Globus pallidus (tissue), 1 donor: ENCODE measurements at places on chromosomes 1 and 21.
A peak's percentile ranks its signal among the peaks of the same experiment; 100 is the strongest.

DNA sequence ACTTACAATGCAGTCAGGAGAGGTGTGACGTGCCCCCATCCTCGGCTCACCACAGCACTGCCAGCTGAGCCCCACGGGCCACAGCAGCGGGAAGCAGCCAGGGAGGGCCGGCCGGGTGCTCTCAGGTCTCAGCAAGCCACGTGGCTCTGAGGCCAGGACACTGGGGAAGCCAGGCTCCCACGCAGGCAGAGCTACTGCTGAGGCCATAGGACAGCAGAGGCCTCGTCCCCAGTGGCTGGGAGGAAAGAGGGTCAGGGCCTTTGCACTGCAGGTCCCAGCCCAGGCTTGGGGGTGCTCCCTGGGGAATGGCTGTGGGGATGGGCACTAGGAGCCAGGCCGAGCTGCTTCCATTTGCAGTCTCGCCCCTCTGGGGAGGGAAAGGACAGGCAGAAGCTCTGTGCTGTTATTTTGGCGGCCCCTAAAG lies 5.8 kb downstream of the LRRC47 start:
- no peak for DNase-seq

DNA sequence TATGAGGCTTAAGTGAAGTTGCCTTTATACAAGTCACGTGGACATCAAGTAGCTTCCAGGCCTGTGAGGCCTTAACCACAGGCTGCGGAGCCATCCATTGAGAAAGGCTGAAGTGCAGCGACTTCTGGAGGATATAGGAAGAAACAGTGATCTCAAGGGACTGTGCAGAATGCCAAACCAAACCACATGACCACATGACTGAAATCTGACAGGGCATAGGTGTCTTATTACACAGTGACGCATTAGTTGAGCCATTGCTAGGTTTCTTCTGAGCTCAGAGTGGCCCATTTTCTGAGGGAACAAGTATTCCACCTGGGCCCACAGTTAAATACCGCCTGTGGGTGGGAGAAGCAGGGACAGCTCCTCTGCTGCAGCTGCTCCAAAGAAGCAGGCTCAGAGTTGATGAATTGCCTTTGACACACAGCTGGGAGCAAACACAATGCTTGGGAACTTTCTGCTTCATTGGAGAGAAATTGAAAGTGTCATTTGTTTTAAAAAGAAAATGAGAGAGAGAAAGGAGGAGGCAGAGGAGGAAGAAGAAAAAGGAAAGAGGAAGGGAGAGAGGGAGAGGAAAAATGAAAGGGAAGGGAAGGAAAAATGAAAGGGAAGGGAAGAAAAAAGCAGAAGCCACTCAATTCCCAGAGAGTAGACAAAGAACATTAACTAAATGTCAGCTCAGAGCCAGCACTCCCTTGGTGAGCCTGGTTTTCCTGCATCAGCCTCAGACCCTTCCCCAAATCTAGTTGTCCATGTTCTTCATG lies 94.4 kb downstream of the COLGALT2 start:
- DNase-seq, result peak; percentile 56

DNA sequence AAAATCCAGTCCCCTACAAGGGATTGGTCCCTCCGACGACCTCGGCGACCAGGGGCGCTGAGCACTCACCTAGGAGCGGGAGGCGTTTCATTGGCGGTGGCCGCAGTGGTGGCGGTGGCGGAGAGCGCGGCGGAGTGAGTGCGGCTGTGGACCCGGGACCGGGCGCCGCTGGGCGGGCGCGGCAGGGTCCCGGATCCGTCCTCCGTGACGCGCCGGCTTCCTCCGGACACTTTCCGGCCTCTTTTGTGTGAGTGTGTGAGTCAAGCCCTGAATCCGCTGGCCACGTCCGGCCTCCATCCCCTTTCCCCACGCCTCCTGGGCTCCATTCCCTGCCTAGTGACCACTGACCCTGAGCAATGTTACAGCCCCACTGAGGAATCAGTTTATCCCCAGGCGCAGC lies at the start of gene ADGRL4:
ADGRL4 (minus strand) TSS at position 167 of the 400 bp plus-strand sequence; CDS start at position 91, 76 bp downstream.
- no peak for DNase-seq

GRCh38 chr21:32015461-32016139 lies 142.8 kb downstream of the HUNK start:
- no peak for DNase-seq

DNA sequence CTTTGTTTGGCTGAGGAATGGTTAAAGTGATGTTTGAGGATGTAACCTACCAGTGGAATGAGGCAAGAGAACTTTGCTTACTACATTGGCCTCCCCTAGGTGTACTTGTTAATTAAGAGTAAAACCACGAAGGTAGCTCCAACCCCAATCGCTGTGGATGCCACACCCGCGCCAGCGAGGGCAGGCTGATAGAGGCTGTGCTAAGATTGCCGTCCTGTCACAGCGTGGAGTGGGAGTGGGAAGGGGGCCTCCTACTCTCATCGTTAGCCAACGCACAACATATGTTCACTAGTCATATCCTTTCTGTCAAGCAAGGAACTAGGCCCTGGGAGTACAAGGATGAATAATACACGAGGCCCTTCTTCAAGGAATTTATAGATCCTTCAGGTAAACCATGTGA lies 99.6 kb downstream of the RUNX1 start:
- DNase-seq, result no peak

- no peak for DNase-seq
Observed at GRCh38 chr1:109959974-109960744, 24.4 kb upstream of the AHCYL1 start.

- no peak for DNase-seq
Observed at GRCh38 chr1:88466011-88466410, 218.1 kb upstream of the PKN2 start.

DNA sequence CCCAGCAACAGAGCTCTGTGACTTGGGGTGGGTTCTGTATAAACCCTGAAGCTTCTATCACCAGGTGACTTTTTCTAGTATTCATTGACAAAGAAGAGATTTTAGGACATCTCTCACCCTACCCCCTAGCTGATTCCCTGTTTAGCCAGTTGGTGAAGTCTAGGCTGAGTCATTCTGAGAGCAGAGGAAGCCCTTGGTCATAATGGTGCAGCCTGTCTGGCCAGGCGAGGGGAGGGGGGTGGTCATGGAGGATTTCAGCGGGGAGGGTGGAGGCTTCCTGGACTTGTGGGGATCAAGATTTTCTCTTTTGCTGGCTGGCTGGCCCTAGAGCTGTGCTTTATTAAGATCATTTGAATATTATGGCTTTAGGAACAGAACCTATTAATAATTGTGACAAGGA lies 262.6 kb downstream of the CAMTA1 start:
- DNase-seq, result no peak

DNA sequence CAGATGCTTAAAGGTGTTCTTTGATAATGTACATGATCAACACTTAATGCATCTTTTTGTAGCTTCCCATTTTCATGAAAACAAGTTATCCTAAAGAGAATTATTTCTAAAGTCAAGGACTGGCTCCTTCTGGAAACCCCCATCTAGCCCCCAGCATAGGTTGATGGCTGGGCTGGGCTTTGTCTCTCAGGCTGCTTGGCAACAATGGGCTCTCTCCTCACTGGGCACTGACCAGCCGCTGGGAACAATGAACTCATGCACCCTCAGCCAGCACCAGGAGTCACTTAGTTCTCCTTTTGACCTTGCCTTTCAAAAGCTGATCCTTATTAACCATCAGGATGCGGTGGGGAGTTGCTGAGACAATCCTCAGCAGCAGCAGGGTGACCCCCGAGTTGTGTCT lies 293.0 kb upstream of the PLXNA2 start:
- DNase-seq, result no peak

- peak; percentile 31 for DNase-seq
Observed at GRCh38 chr21:45138199-45139002, 64.0 kb downstream of the ADARB1 start.

- no peak for DNase-seq
Observed at GRCh38 chr1:91872559-91873081, 13.3 kb downstream of the TGFBR3 start.

- DNase-seq, result no peak
Observed at GRCh38 chr1:209858561-209859103, 30.9 kb downstream of the UTP25 start.

GRCh38 chr1:200627575-200628222 lies 7.1 kb upstream of the KIF14 start:
- DNase-seq, result no peak

DNA sequence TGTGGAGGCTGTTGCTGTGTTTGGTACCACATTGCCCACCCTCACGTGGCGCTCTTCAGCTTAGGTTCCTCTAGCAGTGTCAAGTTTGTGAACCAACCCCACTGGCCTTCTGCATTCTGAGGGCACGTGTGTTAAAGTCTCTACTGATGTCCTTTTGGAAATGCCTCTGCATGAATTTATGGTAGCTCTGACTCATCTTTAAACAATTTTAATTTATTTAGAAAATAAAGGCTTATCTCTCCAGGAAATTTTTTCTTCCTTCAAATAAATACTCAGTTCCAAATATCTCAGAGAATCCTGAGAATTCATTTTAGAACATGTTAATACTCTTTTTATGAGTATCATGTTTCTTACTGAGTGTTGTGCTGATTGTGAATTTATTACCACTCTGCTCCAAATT lies 5.5 kb downstream of the CD1D start:
- no peak for DNase-seq

DNA sequence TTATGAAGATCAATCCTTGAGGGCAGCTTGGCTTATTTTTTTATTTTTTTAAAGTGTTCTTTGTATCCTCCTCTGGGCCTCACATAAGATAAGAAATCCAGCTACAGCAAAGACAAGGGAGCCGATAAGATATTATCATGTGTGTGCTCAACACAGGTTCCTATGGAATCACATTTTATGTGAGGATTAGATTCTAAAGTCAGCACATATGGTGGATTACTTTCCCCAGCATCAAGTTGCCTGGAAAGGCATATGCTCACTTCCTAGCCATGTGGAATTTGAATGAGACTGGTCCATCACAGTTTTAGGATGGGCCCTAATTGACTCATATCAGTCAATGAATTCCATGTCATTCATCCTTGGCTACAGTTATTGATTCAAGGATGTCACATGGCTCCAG lies 456.9 kb upstream of the LRRC7 start:
- no peak for DNase-seq

- no peak for DNase-seq
Observed at GRCh38 chr1:157047062-157047410, 1.5 kb upstream of the ARHGEF11 start.

DNA sequence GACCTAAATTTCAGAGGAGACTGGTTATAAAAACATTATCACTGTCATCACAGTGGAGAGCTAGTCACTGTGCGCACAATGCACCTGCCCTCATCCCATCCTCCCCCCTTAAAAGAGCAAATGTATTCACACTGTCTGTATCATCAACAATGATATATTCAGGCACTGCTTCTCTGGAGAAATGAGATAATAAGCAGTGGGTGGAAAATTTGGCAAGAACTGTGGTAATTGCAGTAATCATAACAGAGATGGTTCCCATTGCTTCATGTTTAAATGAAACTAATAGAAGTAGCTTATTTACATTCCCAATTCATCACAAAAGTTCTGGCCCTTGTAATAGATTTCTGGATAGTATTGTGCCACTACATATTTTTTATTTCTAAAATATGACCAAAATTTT lies 867.4 kb upstream of the ADGRL2 start:
- DNase-seq, result no peak

GRCh38 chr1:119000371-119001180 lies 12.4 kb upstream of the TBX15 start:
- DNase-seq, result no peak

- DNase-seq, result no peak
Observed at GRCh38 chr1:12490532-12491142, 127.4 kb downstream of the DHRS3 start.

GRCh38 chr1:109891930-109892329 lies 18.7 kb upstream of the CSF1 start:
- peak; percentile 62 for DNase-seq

- no peak for DNase-seq
Observed at GRCh38 chr1:118099686-118100085, 85.3 kb downstream of the SPAG17 start.

DNA sequence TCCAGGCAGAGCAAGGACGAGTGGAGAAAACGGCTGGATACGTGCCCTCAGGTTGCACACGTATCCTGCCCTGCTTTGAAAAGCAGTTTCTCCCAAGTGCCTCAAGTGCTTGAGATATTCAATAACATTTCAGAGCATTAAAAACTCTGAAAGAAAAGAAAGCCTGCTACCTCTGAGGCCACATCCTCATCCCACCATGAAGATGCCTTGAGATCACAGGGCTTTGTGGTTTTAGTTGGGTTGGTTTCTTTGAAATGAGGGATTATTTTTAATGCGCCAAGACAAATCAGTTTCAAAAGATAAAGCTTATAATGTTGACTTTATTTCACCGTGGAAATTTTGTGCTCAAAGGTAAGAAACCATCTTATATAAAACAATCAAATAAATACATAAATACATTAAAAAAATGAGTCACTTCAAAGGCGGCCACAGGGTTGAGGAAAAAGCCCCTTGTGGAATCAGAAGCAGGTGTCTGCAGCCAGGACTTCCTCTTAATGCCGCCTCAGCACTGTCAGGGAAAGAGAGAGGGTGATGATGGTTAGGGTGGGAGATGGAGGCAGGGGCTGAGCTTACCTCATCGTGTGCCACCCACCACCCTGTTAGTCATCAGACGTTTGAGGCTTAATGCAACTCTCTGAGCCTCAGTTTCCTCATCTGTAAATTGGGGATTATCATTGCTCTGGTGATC lies 1.4 kb downstream of the NPPB start:
- no peak for DNase-seq

- DNase-seq, result no peak
Observed at GRCh38 chr1:62304975-62305374, 14.3 kb downstream of the KANK4 start.

- DNase-seq, result no peak
Observed at GRCh38 chr1:193309936-193310475, 123.6 kb upstream of the B3GALT2 start.

GRCh38 chr1:31691951-31692350 lies 11.9 kb downstream of the COL16A1 start:
- no peak for DNase-seq

DNA sequence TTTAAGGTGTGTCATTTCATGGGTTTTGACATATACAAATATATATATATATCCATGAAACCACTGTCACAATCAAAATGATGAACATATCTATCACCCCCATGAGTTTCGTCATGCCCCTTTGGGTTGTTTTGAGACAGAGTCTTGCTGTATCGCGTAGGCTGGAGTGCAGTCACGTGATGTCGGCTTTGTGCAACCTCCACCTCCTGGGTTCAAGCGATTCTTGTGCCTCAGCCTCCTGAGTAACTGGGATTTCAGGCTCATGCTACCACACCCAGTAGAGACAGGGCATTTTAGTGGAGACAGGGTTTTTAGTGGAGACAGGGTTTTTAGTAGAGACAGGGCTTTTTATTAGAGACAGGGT lies 8.0 kb downstream of the HJV start:
- no peak for DNase-seq

GRCh38 chr1:241702442-241703373 lies 50.6 kb downstream of the WDR64 start:
- DNase-seq, result no peak

DNA sequence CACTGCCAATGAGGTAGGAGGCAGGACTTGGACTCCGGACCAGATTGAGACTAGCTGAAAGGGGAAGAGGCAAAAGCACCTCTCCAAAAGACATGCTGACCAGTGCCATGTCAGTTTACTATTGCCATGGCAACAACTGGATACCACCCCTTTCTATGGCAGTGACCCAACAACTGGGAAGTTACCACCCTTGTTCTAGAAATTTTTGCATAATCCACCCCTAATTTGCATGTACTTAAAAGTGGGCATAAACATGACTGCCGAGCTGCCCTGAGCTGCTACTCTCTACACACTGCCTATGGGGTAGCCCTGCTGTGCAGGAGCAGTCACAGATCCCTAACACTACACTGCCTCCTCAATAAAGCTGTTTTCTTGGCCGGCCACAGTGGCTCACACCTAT lies 19.0 kb upstream of the SLC6A9 start:
- no peak for DNase-seq

GRCh38 chr21:43880111-43880985 lies 15.3 kb downstream of the AGPAT3 start:
- DNase-seq, result no peak
